Tibial nerve (tissue), 4 donors: ENCODE measurements at places on chromosomes 12 and 14. TPM values are rescaled to one million over a fixed set of nuclear protein-coding genes. Genes with fewer than 3 reads are reported as not detected.
A peak's percentile ranks its signal among the peaks of the same experiment; 100 is the strongest.

DNA sequence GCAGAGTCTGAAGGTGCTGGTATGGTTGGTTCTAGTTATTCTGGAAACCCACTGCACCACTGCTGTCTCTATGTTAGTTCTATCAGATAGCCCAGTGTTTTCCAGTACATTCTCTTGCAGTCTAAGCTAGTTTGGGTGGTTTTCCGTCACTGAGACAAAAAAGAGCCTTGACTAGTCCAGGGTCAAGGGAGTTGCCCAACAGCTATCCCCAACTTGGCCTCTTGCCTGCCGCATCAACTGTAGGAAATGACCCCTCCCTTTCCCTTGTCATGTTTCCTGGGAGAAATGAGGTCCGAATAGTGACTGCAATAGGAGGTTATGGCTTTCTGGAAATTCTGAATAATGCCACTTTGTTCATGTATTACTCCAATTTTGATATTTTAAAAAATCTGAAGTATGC is 160.4 kb downstream of the EFCAB11 start:
- DNase-seq: peak; percentile 63

DNA sequence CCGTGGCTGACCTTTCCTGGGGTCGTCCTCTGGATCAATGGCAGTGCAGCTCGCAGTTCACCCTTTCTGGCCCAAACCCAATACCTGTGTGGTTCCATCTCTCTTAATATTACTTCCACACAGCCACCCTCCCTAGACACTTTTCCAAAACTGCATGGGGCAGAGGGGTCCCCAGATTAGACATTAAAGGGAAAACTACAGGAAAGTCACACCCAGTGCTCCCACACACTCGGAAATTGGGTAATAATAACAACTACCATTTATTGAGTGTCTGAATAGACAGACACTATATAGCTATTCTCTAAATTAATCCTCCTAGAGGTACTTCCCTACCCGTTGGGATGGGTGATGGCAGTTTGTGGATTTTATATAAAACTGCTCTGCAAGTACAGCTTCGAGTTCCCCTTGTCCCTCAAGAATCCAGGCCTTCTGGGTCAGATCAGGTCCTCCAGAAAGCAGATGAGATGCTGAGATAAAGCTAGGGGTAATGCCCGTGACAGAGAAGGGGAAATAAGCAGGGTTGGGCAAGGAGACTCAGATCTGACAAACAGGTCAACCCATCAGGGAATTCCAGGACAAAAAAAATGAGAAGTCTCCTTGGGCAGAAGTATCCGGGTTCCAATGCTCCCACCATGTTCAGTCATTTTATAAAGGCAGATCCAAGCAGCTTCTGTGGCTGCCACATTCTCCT is 795 bp upstream of the PXN start:
- DNase-seq: no peak

GRCh38 chr12:68370667-68371066 is 38.5 kb upstream of the MDM1 start:
- DNase-seq: no peak

- DNase-seq: no peak
Measured at GRCh38 chr12:52074971-52075724, 4.4 kb upstream of the SMIM41 start.

The USP5 gene
- total RNA-seq: 47.6 TPM
